ENCODE measurements at places on chromosomes 7 and 10. TPM values are rescaled to one million over a fixed set of nuclear protein-coding genes. Genes with fewer than 3 reads are reported as not detected.

- no peak for DNase-seq
Measured at GRCh38 chr7:51209426-51209825, 107.2 kb downstream of the COBL start.

DNA sequence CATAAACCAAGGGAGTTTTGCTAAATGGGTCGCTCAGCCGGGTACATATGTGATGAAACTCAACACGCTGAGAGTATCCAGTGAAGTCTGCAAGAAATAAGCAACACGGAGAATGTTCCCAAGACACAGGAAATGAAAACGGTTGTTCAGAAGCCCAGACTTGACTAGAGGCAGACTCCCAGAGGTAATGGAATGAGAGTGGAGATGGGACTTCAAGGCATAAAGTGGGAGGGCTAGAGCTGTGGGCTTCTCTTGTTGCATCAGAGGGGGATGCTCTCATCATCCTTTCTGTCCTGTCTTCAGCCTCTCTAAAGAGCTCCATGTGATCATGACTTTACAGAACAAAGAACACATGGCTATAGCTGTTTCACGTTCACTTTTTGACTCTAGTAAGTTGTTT, 88.3 kb downstream of the BAMBI start:
- DNase-seq = no peak

DNA sequence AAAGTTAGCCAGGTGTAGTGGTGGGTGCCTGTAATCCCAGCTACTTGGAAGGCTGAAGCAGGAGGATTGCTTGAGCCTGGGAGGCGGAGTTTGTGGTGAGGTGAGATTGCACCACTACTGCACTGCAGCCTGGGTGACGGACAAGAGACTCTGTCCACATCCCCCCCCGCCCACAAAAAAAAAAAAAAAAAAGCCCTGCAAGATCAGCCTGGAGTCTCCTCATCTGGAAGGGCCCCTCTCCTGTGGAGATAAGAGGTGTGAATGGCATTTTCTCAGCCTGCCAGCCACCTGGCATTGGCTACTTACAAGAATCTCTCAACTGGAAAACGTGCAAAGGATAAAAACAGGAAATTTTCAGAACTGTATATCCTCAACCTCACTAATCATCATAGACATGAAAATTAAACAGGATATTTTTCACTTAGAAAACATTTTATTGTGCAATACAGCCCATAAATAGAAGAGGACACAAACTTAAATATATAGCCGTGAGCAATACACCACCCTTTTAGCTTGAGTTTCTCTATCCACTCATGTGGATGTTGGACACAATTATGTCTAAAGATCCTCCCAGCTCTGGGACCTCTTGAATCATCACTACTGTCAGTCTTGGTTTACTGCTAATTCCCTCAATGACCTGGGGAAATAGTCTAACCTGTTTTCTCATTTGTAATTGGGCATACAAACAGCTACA, 11.3 kb upstream of the TSPAN15 start:
- DNase-seq = no peak

METTL27 gene
- total RNA-seq = 2.1 TPM

GAD2 gene
- total RNA-seq = not detected

All from OCI-LY7 (cell line).